Stimulated activated CD4-positive, alpha-beta T cell treated with anti-CD3 and anti-CD28 coated beads, Interleukin-12 subunit alpha, Interleukin-12 subunit beta, amount 100 ng/mL, for 4 hours (primary cell): ENCODE measurements at places on chromosomes 1 and 21.
A peak's percentile ranks its signal among the peaks of the same experiment; 100 is the strongest.

- DNase-seq, result no peak
Measured at GRCh38 chr21:31267644-31268043, 76.4 kb downstream of the TIAM1 start.

DNA sequence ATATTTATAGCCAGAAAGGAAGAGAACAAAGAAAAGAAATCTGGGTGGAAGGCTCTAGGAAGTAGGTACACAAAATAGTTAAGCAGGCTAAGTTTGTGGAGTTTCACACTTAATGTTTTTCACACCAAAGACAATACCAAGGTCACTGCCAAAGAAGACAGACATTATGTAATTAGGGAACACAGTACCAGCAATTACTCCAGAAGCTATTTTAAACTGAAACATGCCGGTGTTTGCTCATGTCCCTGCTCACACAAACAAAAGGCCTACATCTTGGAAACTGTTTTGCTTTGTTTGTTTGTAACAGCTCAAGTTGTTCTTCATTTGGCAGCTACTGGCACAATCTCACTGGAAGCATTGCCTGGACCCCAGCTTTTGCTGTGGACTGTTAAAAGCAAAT is 88.5 kb upstream of the DAB1 start:
- no peak for DNase-seq

- DNase-seq, result no peak
Measured at GRCh38 chr1:182430263-182431068, 19.5 kb upstream of the RGSL1 start.

DNA sequence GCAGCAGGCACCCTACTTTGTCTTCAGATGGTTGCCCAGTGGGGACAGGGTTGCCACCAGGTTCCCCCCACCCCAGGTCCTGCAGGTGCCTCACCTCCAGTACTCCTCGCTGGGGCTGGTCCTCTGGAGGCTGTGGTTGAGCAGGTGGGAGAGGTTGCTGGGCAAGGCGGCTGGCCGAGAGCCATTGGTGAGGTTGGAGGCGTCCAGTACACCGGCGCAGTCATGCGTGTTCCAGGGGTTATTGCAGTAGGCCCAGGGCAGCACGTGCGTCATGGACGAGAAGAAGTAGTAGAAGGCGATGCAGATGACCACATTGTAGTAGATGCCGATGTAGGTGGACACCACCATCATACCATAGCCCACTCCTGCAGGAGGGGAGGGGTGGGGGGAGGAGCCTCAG is 16.9 kb downstream of the CCDC24 start:
- DNase-seq, result no peak

GRCh38 chr1:228339059-228339704 is 67.5 kb downstream of the TRIM11 start:
- DNase-seq, result no peak

- no peak for DNase-seq
Measured at GRCh38 chr1:183315991-183316758, 102.0 kb downstream of the NMNAT2 start.

DNA sequence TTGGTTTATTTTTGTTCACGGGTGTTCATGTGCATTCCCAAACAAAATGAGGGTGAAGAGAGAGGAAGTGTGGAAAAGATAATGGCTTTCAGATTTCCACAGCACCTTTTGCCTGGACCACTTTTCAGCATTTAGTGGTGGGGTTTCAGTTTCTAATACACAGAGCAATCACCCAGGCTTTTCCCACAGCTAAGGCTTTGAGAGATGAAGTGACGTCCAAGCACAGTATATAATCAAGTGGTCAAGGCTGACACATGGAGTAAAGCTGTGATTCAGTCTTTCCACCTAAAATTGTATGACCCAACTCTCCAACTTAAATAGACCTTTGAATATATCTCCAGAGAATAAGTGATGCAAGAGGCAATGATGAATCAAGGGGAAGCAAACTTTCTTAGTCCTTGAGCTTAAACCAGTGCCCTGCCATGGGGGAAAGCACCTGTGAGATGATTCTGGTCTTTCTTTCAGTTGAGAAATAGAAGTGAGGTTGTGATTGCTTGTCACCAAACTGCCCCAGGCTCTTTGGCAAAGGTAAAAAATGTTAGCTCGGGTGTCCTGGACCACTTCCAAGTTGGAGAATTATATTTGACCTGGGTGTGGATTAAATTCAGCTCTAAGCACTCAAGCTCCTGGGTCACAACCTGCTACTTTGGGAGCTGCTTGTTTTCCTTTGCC is 2.4 kb upstream of the PIK3R3 start:
- no peak for DNase-seq

DNA sequence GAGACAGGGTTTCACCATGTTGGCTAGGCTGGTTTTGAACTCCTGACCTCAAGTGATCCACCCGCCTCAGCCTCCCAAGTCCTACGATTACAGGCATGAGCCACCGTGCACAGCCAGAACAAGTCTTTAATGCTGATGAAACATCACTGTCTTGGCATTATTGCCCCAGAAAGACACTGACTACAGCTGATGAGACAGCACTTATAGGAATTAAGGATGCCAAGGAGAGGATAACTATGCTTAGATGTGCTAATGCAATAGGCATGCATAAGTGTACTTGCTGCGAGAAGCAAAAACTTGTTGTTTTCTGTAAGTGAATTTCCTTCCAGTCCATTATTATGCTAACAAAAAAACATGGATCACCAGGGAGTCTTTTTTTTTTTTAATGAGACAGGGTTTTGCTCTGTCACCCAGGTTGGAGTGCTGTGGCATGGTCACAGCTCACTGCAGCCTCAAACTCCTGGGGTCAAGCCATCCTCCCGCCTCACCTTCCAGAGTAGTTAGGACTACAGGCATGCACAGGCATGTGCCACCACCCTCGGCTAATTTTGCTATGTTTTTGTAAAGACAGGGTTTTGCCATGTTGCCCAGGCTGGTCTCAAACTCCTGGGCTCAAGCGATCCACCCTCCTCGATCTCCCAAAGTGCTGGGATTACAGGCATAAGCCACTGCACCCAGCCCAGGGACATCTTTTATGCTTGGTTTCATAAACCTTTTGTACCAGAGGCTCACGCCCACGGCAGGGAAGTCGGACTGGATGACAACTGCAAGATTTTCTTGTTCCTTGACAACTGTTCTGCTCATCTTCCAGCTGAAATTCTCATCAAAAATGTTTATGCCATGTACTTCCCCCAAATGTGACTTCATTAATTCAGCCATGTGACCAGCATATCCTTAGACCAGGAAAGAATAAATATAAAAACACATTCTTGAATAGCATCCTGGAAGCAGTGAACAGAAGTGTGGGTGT is 23.1 kb downstream of the RHEX start:
- no peak for DNase-seq

DNA sequence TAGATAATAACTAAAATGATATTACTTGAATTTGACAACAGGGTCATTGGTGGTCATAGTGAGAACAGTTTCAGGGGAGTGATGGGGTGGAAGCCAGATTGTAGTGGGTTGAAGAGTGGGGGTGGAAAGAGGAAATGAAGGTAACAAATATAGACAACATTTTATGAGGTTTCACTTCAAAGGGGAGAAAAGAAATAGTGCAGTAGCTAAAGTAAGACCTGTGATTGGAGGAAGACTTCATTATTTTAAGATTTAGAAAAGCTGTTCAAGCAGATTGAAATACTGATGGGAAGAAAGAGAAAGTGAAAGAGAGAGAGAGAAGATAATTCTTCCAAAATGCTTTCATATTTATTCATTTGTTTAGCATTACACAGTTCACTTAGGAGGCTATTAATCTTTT is 52.0 kb upstream of the KCNA3 start:
- no peak for DNase-seq

DNA sequence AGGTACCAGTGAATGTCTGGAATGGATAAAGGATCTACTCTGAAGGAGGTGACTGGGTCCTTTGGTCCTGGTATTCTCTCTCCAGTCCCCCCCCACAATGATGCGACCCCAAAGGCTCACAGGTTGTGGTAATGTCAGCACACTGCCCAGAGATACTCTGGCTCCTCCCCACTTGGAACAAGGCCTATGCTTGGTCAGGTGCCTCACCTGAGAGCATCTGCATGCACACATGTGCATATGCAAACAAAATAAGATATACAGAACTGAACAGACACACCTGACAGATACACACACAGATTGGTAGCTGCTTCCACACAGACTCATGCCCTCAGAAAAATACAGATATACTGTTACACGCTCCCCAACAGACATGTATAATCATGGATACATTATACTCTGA is 33.5 kb downstream of the DMAP1 start:
- no peak for DNase-seq

DNA sequence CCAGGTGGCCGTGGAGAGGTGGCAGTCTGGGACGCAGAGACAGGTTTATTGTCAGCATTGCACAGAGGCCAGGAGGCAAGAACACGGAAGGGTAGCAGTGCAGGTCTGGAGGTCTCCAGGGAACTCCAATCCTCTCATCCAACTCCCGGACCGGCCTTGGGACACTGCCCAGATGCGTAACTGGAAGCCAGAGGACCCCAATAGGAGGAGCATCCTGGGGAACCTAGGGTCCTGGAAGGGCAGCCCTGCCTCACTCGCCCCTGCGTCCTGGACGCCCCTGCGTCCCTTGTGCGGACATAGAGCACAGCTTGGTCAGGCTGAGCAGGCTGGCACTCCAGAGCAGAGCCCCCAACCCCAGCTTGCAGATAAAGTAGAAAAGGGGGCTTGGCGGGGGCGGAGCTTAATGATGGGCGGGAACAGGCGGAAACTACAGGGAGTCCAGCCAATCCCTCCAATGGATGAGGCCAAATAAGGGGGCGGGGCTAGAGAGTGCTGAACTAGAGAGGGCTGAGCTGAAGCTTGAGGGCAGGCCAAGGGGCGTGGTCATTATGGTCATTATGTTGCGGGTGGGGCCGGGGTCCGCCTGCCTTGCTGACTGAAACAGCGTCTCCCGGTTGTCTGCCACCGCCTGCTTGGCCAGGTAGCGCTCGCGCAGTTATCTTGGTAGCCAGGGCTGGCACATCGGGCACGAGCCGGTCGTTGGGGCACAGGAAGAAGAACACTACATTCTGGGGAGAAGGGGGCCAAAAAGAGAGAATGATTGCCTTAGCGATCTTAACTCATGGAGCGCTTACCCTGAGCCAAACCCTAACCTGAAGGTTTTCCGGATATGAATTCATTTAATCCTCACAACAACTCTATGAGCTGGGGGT is 3.7 kb upstream of the ARHGEF19 start:
- DNase-seq, result peak; percentile 39

- no peak for DNase-seq
Measured at GRCh38 chr1:110051262-110051648, 16.8 kb downstream of the STRIP1 start.

DNA sequence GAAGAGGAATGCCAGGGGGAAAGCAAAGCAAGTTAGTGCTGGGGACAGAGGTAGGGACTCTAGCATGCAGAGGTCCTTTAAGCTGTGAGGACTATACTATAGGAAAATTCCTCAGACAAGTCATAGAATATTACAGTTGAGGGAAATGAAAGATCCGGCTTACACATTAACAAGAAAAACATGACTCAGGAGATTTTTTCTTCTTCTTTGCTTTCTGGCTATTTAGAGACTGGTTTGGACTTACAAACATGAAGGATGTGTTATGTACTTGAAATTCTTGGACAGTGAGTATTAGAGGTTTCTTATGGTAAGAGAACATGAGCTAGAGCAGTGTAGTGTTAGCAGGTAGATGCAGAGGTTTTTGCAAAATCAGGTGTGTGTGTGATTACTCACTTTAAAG is 24.9 kb downstream of the USP25 start:
- DNase-seq, result no peak

GRCh38 chr1:61742620-61743430 is 545 bp downstream of the PATJ start:
- no peak for DNase-seq

GRCh38 chr1:24413350-24414163 is at the start of gene STPG1:
TSS of gene STPG1 (minus strand) at chr1:24413782. CDS start at chr1:24401388, 12,394 bp downstream.
- DNase-seq, result peak; percentile 67

DNA sequence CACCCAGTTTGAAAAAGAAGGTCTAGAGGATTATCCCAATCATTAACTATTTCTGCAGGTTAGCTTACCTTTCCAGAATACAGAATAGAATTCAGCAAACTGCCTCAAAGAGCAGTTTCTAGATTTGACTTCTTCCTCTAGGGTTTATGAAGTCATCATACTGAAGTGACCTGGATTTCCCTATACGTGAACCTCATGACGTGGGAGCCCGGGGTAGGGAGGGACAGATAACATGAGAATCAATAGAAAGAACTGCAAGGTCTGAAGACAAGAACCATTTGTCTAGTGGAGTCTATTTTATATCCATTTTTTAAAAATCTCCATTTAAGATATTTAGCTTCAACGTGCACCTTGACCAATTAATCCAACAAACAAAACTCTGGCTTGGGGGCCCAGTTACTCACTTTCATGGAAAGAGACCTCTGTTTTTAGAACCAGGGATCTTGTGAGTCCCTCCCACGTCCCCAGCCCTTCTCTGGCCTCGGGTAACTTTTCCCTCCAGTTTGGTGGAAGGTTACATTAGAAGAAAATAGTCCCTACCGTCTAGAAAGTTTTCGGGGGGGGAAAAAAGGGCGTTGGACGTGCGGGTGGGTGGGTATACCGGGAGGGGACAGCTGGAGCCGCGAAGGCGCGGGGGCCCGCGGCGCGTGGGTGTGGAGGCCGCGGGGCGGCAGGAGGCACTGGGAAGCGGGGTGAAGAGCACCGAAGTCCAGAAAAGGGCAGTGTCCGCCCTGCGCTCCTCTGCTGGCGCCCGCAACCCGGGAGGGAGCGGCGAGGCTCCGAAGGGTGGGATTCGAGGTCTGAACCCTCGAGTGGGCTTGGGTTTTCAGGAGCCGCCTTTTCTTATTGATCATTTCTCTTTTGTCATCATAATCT is 13.8 kb upstream of the POGZ start:
- DNase-seq, result peak; percentile 28

GRCh38 chr1:1385931-1386330 is 10.9 kb upstream of the AURKAIP1 start:
- DNase-seq, result no peak

GRCh38 chr1:39955547-39956539 is 898 bp downstream of the MFSD2A start:
- DNase-seq, result peak; percentile 51

GRCh38 chr1:53112861-53113260 is 29.6 kb downstream of the SLC1A7 start:
- no peak for DNase-seq

- DNase-seq, result no peak
Measured at GRCh38 chr1:175537571-175537970, 205.8 kb downstream of the TNR start.

GRCh38 chr1:245397771-245398170 is 243.0 kb downstream of the KIF26B start:
- DNase-seq, result no peak

DNA sequence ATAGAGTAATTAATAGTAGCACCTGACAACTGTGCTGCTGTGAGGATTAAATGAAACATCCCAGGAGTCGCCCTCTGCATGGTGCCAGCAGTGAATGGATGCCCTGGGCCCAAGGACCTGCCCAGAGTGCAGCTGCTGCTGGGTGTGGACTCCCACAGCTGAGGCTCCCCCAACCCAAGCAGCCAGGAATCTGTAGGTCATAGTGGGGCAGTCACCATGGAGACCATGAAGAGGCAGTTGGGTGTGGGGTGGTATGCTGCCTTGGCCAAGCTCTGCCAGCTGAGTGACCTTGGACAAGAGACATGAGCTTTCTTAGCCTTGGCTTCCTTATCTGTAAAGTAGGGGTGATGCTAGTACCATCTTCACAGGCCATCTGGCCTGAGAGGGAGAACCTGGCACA is 9.4 kb downstream of the OLIG2 start:
- no peak for DNase-seq
